PC-3 (cell line): ENCODE measurements at places on chromosomes 1 and 21. TPM values are rescaled to one million over a fixed set of nuclear protein-coding genes. Genes with fewer than 3 reads are reported as not detected.

The KRTAP24-1 gene
- not detected in 2 replicates for total RNA-seq

The CAMSAP2 gene
- 28.6 and 29.5 TPM in 2 replicates for total RNA-seq

The DDI2 gene
- total RNA-seq: 15.0 and 22.0 TPM in 2 replicates

The CDK18 gene
- total RNA-seq: 13.2 and 16.4 TPM in 2 replicates

The ZBTB8A gene
- total RNA-seq: 1.7 and 3.5 TPM in 2 replicates

The ATP1A2 gene
- not detected in 2 replicates for total RNA-seq

The CRABP2 gene
- total RNA-seq: 120 and 150 TPM in 2 replicates

The ZNF436 gene
- total RNA-seq: 7.8 and 10.5 TPM in 2 replicates

The C1orf226 gene
- total RNA-seq: 2.6 and 4.3 TPM in 2 replicates

The OR2T29 gene
- total RNA-seq: not detected in 2 replicates

The CRTC2 gene
- 17.6 and 21.0 TPM in 2 replicates for total RNA-seq

The CSMD2 gene
- not detected in 2 replicates for total RNA-seq

The FALEC gene
- 0.73 TPM in 1 of 2 replicates, not detected in the other for total RNA-seq

The PHF13 gene
- total RNA-seq: 13.2 and 14.9 TPM in 2 replicates

The RORC gene
- total RNA-seq: 0.26 TPM in 1 of 2 replicates, not detected in the other

The B3GALT5 gene
- 0.58 and 1.5 TPM in 2 replicates for total RNA-seq

The KANK4 gene
- not detected in 2 replicates for total RNA-seq

The LCE3E gene
- total RNA-seq: not detected in 2 replicates

The LYPLAL1 gene
- 15.8 and 21.3 TPM in 2 replicates for total RNA-seq

The FOXD3 gene
- 0.17 TPM in 1 of 2 replicates, not detected in the other for total RNA-seq

The REN gene
- 2.7 and 3.1 TPM in 2 replicates for total RNA-seq

The PDPN gene
- 0.29 and 0.47 TPM in 2 replicates for total RNA-seq

The TTC13 gene
- total RNA-seq: 17.0 and 20.2 TPM in 2 replicates

The TAS1R3 gene
- 1.9 and 4.3 TPM in 2 replicates for total RNA-seq

The SNX27 gene
- total RNA-seq: 25.1 and 34.8 TPM in 2 replicates

The HMGCS2 gene
- not detected in 2 replicates for total RNA-seq

The CYP4A11 gene
- total RNA-seq: not detected in 2 replicates

The ROR1 gene
- 16.5 and 22.6 TPM in 2 replicates for total RNA-seq

The KCNJ15 gene
- 0.26 TPM in 1 of 2 replicates, not detected in the other for total RNA-seq

The DMBX1 gene
- total RNA-seq: 1.7 and 2.4 TPM in 2 replicates

The GBP4 gene
- 0.07 and 0.86 TPM in 2 replicates for total RNA-seq

The CA14 gene
- not detected in 2 replicates for total RNA-seq

The TAL1 gene
- not detected in 2 replicates for total RNA-seq

The SYCP1 gene
- not detected in 2 replicates for total RNA-seq

The SNX7 gene
- total RNA-seq: 36.5 and 43.3 TPM in 2 replicates

The SLC30A2 gene
- total RNA-seq: 0.07 TPM in 1 of 2 replicates, not detected in the other

The KLHDC9 gene
- 3.2 and 3.3 TPM in 2 replicates for total RNA-seq

The LEMD1 gene
- 4.0 TPM in 1 of 2 replicates, not detected in the other for total RNA-seq

The VWA5B1 gene
- total RNA-seq: not detected in 2 replicates

The USP1 gene
- total RNA-seq: 42.6 and 43.8 TPM in 2 replicates

The RNU1-4 gene
- total RNA-seq: under 0.01 TPM in 2 replicates

The NEXN gene
- total RNA-seq: 3.1 and 3.5 TPM in 2 replicates

The AMY2A gene
- not detected in 2 replicates for total RNA-seq

The GNAT2 gene
- 0.29 and 0.69 TPM in 2 replicates for total RNA-seq

The KRTAP7-1 gene
- not detected in 2 replicates for total RNA-seq

The GBP5 gene
- not detected in 2 replicates for total RNA-seq

The EVI5 gene
- 38.2 and 65.5 TPM in 2 replicates for total RNA-seq

The SIM2 gene
- total RNA-seq: 71.2 and 104 TPM in 2 replicates

The FRRS1 gene
- 14.5 and 16.3 TPM in 2 replicates for total RNA-seq

The YY1AP1 gene
- total RNA-seq: 37.6 TPM in 2 replicates
